Omental fat pad (tissue), 4 donors: ENCODE measurements at places on chromosomes 3 and 15. TPM values are rescaled to one million over a fixed set of nuclear protein-coding genes. Genes with fewer than 3 reads are reported as not detected.

The PLIN1 gene
- total RNA-seq, result 1,383 TPM

The P2RY13 gene
- 4.6 TPM for total RNA-seq

The ADAMTS9 gene
- 1,116 TPM for total RNA-seq

The DLEC1 gene
- 1.4 TPM for total RNA-seq

The CLN6 gene
- 19.7 TPM for total RNA-seq

- DNase-seq, result no peak
Observed at GRCh38 chr3:170709046-170709445, 123.2 kb upstream of the SLC7A14 start.

- no peak for DNase-seq
Observed at GRCh38 chr3:23723930-23724329, 81.8 kb upstream of the UBE2E1 start.

GRCh38 chr15:29612701-29613100 lies 209.6 kb downstream of the TJP1 start:
- no peak for DNase-seq

DNA sequence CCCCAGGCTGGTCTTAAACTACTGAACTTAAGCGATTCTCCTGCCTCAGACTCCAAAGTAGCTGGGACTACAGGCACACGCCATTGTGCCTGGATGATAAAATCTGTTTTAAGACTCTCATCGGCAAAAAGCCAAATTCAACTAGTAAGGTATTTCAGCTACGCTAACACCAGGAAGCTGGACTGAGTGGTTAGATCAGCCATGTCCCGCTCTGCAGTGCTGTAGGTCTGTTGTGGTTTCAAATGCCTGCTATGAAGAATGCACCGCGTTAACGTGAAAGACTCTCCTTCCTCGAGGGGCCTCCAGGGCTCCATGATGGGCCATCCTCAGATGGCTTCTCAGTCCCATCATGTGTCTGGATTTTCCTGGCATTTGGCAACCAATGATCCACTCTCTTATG lies 70.2 kb downstream of the PCOLCE2 start:
- DNase-seq, result no peak

- DNase-seq, result no peak
Observed at GRCh38 chr3:58188173-58188564, 22.6 kb downstream of the DNASE1L3 start.

GRCh38 chr3:53242642-53243041 lies 13.2 kb downstream of the TKT start:
- DNase-seq, result no peak

- DNase-seq, result no peak
Observed at GRCh38 chr3:100813828-100814227, 104.5 kb downstream of the TFG start.

DNA sequence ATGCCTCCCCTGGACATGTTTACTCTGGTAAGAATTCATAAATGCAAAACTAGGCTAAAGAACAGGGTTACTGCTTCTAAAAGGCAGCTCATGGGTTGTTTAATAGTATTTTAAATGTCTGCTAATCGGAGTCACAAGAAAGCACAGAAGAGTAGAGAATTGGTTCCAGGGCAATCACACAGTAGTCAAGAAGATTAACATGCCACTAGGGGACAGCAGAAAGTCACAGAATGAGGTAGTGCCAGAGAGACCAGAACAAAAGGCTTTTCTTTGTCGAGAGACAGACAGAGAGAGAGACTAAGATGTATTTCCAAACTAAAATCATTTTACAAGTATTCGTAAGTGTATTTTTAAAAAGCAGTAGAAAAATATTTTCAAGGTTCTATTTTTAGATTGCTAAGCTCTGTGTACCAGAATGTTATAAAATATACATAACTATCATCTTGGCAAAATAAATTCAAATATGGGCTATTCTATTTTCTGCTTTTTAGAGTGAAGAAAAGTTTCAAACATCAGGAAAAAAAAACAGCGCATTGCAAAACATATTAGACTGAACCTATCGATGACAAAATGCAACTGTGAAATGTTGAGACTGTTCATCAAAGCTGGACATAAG lies 78.3 kb upstream of the CDIN1 start:
- DNase-seq, result no peak

DNA sequence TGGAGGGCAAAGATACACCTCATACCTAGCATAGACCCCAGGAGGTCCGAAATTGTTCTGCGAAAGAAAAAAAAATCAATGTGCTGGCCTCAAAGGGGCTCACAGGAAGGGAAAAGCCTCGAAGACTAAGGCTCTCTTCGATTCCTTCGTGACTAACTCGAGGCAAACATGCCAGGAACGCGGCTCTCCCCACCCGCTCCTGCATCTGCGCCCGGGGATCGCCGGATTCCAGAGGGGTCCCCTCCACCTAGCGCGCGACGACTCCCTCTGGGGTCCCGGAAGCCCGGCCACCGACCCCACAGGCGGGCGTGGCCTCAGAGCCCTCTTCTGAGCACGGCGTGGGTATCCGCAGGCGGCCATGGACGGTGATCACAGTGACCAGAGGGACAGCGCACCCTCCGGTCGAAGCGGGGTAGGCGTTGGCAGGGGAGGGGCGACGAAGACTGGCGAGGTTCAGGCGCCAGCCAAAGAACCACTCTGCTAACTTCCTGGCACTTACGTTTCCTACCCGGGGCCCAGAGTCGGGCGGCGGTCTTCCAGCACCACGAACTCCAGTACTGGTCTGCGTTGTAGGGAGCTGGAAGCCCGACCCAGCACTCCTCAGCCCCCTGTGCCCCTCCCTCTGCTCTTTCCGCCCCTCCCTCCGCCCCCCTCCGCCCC lies 515 bp upstream of the EIF3J start:
- DNase-seq, result peak; percentile 51

GRCh38 chr3:120648290-120648689 lies 33.7 kb downstream of the HGD start:
- DNase-seq, result no peak

GRCh38 chr3:161957467-161957866 lies 460.9 kb downstream of the OTOL1 start:
- DNase-seq, result no peak

DNA sequence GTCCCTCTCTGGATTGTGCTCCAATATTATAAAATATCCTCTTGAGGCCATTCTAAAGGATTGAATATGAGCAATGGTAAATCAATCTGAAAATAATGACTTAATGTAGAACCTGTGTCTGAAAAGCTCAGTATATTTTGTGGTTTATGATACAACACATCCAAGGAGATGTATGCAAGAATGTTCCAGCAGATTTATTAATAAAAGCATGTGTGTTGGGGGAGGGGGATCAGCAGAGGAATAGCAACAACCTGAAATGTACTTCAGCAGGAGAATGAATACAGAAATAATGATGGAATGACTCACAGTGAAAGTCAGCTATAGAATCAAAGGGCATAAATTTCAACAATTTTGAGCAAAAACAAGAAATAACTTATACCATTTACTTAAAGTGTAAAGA lies 56.7 kb upstream of the NUDT16 start:
- no peak for DNase-seq

- DNase-seq, result no peak
Observed at GRCh38 chr3:122694966-122695365, 14.3 kb downstream of the PARP14 start.

DNA sequence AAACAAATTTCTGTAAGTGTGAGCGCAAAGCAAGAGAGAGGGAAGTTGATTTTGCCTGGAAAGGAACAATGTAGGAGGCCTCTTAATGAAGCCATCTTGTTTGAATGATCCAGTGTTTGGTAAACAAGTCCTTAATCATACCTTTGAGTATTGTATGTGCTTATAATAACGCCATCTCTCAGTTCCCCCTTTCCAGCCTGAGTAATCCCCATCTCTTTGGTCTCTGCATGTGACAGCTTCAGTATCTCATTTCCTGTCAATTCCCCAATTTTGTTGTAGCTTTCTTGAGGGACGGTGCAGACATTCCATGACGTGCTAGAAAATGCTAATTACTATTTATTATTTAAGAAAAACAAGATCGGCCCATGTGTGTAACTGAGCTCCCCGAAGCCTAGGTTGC lies 349.3 kb upstream of the NR2F2 start:
- no peak for DNase-seq

DNA sequence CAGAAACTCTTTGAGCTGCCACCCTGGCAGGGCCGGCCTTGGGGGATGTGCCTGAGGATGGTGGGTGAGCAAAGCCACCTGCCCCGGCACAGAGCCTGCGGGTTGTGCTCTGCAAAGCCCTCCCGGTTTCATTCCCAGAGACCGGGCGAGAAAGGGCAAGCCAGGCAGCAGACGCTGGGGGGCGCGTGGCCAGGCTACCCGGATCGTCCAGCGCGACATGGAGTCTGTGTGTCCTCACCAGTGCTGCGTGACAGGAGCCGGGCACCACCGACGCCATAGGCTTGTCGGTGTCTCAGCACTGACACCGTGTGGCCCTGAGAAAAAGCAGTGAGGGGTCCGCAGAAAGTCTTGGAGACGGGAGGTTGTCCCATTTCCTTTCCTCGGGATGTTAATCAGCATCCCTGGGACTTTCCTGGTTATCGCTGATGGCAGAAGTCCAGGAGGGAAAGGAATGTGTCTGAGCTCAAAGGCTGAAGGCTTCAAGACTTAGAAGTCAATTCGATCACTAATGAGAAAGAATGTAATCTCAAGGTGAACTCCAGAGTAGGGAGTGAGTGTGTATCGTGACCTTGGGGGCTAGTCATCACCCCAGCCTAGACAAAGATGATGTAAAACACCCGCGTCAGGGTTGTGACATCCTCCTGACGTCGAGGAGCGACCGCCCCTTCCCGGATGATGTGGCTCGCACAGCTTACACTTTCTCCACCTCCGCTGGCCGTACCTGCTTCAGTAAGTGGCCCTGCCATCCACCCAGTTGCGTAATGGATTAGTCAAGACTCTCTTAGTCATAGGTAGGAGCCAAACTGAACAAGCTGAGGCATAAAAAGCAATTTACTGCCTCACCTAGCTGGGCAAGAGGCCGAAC lies 36.3 kb upstream of the PLA2G4E start:
- peak; percentile 75 for DNase-seq

- no peak for DNase-seq
Observed at GRCh38 chr3:140574375-140574774, 103.5 kb upstream of the TRIM42 start.
